Muscle of arm (tissue), 14 donors: ENCODE measurements at places on chromosomes 11 and 22. TPM values are rescaled to one million over a fixed set of nuclear protein-coding genes. Genes with fewer than 3 reads are reported as not detected.

Gene MUC6
- polyA plus RNA-seq: not detected

Gene RAG1
- polyA plus RNA-seq: 11.8 TPM

Gene MRGPRE
- not detected for polyA plus RNA-seq

Gene SCN3B
- 14.2 TPM for polyA plus RNA-seq

Gene RNF141
- 23.0 TPM for polyA plus RNA-seq

Gene SLC29A2
- polyA plus RNA-seq: 28.8 TPM

Gene MS4A2
- 0.78 TPM for polyA plus RNA-seq

Gene SAA4
- polyA plus RNA-seq: not detected

Gene GLYATL1
- polyA plus RNA-seq: 0.81 TPM

GRCh38 chr11:41267451-41267850 lies 192.0 kb downstream of the LRRC4C start:
- no peak for DNase-seq

- DNase-seq: no peak
Observed at GRCh38 chr22:27823221-27823620, 21.7 kb upstream of the MN1 start.

- no peak for DNase-seq
Observed at GRCh38 chr22:42769574-42770447, 49.1 kb upstream of the A4GALT start.

GRCh38 chr11:2771758-2772466 lies 72.1 kb upstream of the KCNQ1OT1 start:
- no peak for DNase-seq

DNA sequence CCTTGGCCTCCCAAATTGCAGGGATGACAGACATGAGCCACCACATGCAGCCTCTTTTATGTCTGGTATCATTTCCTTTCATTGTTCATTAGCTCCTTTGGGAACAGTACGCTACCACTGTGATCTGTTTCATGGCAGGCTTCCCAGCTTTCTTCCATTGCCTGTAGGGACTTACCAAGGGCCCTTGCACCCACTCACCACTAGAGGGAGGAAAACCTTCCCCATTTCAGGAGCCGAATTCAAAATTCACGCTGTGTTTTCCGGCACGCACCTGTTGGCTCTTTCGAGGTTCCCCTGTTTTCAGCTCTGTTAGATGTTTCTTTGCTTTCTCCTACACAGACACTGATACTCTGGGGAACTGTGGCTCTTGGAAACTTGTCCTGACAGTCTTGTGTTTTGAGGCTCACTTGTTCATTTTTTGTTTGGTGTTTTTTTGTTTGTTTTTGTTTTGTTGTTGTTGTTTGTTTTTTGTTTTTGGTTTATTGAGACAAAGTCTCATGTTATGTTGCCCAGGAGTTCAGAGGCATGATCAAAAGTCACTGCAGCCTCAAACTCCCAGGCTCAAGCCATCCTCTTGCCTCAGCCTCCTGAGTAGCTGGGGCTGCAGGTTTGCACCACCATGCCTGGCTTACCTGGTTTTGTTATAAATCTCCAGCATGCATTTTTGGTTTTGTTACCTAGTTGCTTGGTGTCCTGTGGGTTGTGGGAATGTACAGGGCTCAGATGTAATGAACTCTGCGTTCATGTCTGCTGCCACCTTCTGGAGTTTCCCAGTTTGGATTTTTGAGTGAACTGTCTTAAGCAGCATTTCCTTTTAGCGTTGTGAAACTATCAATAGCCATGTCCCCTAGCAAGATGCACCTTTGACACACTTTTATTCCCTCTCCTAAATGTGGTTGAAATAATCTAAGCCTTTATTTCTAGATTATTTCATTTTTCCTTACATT lies 2.3 kb downstream of the KRTAP5-11 start:
- peak; percentile 31 for DNase-seq

DNA sequence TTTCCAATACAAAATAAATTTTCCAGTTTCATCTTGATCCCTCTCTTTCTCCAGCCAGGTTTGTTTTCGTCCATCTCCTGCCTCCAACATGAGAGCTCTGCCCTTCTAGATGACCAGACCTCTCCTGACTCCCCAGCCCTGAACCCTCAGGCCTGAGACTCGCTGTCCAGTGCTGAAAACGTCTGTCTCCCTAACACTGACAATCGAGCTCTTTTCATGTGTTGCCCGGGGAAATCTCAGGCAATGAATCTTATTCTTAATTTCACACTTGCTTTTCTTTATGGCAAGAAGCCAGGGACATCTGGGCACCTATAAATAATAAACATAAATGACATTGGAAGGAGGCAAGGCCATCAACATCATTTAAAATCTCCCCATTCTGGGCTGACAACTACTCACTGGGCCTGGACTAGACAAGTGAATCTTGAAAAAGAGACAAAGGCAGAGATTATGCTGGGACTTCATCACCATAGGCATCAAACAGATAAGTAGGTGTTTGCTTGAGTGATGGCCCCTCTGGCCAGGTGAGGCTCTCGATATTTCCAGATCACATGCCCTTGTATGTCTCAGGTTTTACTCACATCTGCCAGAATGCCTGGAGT lies 274.5 kb upstream of the B3GAT1 start:
- DNase-seq: peak; percentile 7

GRCh38 chr22:20205964-20206708 lies 55.3 kb upstream of the CCDC188 start:
- peak; percentile 68 for DNase-seq

DNA sequence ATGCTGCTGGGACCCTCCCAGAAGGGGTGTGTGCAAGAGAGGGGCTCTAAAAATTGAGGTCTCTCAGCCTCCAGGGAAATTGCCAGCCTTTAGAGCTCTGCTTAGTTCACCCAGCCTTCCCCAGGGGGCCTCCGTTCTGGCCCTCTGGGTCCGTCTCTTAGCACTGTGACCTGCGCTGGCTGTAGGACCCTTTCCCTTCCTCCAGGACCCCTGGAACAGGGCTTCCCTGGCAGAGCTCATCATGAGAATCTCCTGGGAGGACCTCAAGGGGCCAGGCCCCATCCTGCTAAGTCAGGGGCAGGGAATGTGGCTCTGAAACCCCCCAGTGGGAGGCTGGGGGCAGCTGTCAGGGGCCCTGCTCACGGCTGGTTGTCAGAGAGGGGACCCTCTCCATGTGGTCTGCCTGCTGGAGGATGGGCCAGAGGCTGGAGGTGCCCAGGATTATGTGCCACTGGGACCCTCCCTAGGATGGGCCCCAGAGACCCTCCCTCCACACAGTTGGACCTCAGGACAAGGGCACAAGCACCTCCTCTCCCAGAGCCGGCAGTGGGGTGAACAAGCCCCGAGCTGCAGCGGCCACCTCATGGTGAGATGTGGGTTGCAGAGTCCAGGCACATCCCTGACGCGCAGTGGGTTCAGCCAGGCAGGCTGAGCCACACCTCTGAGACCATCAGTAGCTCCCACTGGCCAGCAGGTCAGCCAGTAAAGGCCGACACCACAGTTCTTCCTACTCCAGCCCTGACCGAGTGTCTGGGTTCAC lies 27.1 kb upstream of the GAL start:
- DNase-seq: no peak

GRCh38 chr22:31206896-31207687 lies 5.0 kb upstream of the LIMK2 start:
- no peak for DNase-seq

- DNase-seq: no peak
Observed at GRCh38 chr22:49582181-49582580, 245.5 kb downstream of the BRD1 start.

GRCh38 chr11:74838188-74838587 lies 89.5 kb downstream of the RNF169 start:
- no peak for DNase-seq

GRCh38 chr22:45321827-45322226 lies 12.1 kb downstream of the FAM118A start:
- DNase-seq: no peak

- no peak for DNase-seq
Observed at GRCh38 chr11:128234143-128234542, 353.2 kb downstream of the ETS1 start.

GRCh38 chr22:27754247-27754887 lies 47.2 kb downstream of the MN1 start:
- no peak for DNase-seq

GRCh38 chr11:132988411-132988810 lies 543.9 kb downstream of the OPCML start:
- DNase-seq: no peak

- DNase-seq: no peak
Observed at GRCh38 chr11:113475160-113475761, at the start of gene DRD2. Gene DRD2 (minus strand): TSS chr11:113475398. CDS start chr11:113424651, 50,747 bp downstream.

GRCh38 chr11:110991661-110992355 lies 253.7 kb upstream of the POU2AF2 start:
- peak; percentile 66 for DNase-seq

- no peak for DNase-seq
Observed at GRCh38 chr11:26916805-26917204, 77.1 kb upstream of the FIBIN start.

DNA sequence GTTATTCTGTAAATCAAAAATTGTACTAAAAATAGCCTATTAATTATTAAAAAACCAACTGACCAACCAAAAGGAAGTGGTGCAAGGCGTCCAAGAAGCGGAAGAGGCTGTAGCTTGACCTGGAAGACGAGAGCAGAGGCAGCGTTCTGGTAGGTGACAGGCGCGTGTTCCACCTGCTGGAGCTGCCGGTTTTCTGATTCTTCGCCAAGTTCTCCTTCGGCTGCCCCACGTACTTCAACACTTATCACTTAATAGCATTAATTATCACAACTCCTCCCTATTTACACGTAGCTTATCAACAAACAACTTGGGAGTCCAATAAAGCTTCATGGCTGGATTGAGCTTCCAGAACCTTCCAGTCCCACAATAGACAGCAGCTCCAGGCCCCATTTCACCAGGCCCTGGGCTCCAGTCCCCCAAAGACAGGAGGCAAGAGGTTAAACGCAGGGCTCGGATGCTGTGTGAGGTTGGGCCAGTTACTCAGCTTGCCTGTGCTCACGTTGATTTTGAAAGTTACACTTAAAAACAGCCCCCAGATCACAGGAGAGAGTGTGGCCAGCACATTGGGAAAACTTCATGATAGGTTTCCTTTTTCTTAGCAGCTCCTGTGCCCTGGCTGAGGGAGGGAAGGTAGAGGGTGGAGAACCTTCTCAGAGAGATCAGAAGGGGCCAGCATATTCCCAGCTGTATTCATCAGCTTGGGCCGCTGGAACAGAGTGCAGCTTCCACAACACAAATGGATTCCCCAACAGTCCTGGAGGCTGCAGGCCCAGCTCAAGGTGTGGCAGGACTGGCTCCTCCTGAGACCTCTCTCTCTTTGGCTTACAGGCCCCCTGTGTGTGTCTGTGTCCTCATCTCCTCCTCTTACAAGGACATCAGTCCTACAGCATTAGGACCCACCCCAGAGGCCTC lies 54.2 kb upstream of the FGF3 start:
- no peak for DNase-seq

DNA sequence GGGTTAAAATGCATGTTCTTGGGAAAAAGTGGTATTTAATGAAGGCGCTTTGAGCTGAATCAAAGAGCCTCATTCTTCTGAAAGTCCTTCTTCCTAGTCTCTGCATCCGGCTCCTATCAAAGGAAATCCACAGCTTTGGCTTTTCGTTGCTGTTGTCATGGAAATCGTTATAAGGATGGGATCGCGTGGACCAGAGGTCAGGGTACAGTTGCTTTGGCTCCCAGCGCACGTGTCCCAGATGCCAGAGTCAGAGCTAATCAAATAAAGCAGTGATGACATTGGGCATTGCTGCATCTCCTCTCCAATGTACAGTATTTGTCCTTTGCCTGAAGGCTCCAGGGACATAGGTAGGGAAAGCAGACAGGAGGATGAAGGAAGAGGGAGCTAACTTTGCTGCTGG lies 181.9 kb downstream of the MYO18B start:
- DNase-seq: no peak

- DNase-seq: no peak
Observed at GRCh38 chr11:101721270-101721669, 137.5 kb upstream of the TRPC6 start.

GRCh38 chr11:126963603-126964363 lies 36.8 kb downstream of the KIRREL3 start:
- no peak for DNase-seq

DNA sequence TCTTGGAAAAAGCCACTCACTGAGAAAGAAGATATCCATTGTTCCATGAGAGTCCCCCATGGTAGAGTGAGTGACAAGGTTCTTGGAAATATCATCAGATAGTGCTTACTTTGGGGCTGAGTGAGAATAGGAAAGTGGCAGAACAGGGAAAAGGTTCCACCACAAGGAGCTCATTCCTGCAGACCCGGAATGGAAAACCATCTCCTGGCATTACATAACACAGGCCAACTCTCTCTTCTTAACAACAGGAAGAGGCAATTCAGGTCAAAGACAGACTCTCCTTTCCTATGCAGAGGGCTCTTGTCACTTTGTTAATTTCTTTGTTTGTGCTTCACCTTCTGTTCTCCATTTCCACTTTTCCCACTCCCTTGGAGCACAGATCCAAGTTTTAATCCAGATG lies 259.7 kb downstream of the KIRREL3 start:
- no peak for DNase-seq

DNA sequence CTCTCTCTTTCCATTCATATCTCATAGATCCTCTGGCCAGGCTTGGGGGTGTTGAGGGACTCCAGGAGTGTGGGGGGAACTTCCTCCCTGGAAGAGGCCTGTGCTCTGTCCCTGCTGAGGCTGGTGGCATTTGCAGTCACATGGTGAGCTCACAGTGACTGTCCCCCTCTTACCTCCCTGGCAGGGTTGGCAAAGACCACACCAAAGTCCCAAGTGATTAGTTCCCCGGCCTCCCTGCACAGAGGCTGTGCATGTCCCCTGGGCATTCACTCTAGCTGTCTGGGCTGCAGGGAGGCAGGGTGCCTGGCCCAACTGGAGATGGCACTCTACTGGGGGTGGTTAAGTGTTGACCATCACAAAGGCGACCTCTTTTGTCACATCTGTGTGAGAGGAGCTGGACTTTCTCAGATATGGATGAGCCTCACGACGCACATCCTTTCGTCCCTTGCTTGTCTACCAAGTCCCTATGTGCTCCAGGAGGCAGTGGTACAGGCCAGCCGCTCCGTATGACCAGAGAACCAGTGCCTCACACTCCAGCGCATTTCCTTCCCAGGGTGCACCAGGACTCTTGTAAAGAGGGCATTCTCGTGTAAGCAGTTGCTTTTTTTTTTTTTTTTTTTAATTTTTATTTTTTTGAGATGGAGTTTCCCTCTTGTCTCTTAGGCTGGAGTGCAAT lies 8.8 kb downstream of the TANGO2 start:
- DNase-seq: no peak

DNA sequence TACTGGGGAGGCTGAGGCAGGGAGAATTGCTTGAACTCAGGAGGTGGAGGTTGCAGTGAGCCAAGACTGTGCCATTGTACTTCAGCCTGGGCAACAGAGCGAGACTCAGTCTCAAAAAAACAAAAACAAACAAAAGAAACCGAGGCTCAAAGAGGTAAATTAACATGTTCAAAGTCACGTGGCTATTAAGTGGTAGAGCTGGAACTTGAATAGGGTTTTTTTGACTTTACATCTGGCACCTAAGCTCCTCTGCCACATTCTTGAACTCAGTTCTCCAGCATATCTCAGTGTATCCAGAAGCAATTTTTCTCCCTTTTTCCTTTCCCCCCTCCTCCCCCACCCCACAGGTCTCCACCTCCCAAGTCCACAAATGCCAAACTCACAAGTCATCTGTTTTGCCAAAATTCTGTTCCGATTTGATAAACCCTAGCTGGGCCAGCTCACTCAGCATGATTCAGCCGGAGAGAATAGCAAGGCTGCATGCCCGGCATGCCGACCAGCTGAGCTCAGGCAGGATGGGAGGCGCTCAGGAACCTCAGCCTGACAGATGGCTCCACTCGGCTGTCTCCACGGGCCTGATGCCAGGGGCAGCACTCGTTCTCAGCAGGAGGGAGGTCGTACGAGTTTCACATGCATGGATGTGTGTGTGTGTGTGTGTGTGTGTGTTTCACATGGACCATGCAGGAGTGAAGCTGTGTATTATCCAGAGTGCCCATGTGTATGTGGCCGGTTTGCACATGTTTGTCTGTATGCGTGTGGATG lies 63.2 kb upstream of the RRAS2 start:
- peak; percentile 85 for DNase-seq
